ENCODE measurements at places on chromosomes 2 and 18.
A peak's percentile ranks its signal among the peaks of the same experiment; 100 is the strongest.

DNA sequence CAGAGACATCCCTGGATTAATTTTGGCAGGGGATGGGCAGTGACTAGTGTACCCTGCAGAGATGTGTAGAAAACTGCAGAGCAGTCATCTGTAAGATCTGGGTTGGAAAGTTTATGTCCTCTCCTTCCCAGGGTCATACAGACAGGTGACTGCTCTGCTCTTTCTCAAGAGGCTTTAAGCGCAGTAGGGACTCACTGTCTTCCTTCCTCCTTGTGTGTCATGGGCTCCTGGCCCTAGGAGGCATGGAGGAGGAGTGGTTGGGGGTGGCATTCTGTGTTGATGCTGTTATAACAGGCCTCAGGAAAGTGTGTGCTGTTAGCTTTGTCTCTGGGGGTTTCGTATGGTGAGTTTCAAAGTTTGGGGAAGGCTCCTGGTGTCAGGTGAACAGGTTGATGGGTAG is 130.5 kb upstream of the MGAT5 start:
- DNase-seq, result no peak

DNA sequence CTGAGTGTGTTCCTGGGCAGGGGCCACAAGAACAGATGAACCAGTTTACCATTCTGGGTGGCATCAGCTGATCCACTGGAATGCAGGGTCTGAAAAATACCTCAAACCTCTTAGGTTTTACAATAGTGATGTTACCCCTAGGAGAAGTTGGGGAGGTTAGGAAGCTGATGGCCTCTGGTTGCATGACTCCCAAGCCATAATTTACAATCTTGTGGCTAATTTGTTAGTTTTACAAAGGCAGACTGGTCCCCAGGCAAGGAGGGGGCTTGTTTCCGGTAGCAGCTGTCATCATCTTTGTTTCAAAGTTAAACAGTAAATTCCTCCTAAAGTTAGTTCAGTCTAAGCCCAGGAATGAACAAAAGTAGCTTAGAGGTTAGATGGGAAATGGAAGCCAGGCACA is 113.8 kb upstream of the SLC38A11 start:
- no peak for DNase-seq

GRCh38 chr18:13231151-13231550 is 12.6 kb downstream of the LDLRAD4 start:
- no peak for DNase-seq

- no peak for DNase-seq
These were observed 80.7 kb downstream of the MARCO start for GRCh38 chr2:119022678-119023077.

GRCh38 chr2:212488611-212489010 is 50.0 kb downstream of the ERBB4 start:
- DNase-seq, result no peak

- DNase-seq, result peak; percentile 81
These were observed at the start of gene IL1R1 for GRCh38 chr2:102141970-102142828. TSS of gene IL1R1 (plus strand) at chr2:102142746. CDS start at chr2:102157725, 14,979 bp downstream.

DNA sequence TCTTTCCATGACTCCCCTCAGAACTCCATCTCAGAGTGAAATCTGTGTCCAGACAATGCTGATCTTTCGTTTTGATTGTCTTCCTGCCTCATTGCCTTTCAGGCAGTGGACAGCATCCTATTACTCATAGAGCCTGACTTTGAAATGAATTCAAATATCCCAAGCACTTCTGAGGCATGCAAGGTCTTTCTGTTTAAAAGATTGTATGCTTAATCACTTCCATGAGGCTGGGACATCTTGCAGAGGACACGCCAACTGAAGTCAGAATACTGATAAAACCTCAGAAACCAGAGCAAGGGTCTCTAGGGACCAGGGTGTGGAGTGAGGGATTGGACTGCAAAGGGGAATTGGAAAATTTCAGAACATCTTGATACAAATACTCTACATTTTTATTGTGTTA is 836.5 kb upstream of the ID2 start:
- no peak for DNase-seq

DNA sequence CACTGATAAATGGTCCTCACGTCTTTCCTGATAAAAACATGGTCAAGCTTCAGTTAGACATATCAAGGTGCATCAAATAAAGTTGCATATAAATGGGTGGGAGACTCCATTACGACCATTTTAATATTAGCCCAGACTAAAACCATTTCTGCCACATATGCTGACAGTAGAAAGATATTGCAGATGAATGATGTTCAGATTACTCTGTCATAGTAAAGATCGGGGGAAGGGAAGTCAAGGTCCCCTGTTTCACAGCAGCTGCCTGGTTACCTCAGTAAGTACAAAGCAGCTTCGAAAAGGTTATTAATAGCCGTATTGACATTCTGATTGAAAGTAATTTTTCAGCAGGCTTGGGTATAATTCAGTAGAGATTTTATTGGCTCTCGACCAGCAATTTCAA is 927.7 kb upstream of the CDH2 start:
- DNase-seq, result no peak

DNA sequence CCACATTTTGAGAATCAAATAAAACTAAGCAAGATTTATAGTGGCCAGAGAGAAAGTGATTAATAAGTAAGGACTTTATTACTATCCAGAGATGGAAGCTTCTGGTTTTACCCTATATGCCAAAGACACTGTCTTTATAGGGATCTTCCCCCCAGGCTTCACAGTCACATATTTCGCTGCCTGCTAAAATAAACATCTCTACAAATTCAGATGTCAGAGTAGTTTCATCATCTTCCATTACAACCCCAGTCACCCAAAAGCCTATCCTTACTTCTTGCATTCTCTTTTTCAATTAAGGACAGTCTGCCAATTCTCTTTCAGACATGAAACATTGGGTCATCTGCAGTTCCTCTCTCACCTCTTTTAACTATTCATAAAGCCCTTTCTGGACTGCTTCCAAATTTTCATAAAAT is 28.3 kb downstream of the CREB1 start:
- no peak for DNase-seq

GRCh38 chr2:10433947-10434885 is 13.9 kb downstream of the ODC1 start:
- no peak for DNase-seq

DNA sequence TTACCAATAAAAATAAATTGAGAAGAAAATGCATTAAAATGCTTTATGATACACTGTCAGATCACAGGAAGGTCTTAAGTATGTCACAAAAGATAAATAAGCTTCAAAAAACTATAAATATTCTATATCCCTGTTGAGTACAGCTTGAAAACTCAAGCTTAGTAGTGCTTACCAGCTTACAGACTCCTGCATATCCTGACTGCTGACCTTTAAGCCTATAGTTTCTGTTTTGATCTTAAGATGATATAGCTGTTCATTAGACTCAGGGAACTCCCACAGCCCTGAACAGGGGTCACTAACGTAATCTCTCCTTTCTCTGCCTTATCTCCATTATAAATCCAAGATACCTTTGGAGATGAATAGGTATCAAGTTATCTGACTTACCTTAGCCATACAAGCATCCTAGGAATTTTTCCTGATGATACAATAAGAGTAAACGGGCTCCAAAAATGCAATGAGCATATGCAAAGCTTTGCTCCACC is 93.7 kb upstream of the RBBP8 start:
- DNase-seq, result no peak

DNA sequence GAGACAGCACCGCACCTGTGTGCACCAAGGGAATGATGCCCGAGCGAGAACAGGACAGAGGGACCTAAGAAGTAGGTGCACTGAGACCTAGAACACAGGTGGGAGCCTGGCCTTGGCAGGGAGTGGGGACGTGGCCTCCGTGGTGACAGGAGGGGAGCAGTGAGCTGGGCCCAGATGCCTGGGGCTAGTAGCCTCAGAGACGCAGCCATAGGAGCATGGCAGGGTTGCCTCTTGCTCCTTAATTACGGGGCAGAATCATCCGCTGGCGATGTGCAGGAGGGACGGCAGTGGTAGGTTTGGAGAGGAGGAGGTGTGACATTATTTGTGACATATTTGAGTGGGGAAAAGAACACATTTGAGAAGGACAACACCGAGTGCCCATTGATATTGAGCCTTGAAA is 57.0 kb upstream of the HPCAL1 start:
- no peak for DNase-seq

GRCh38 chr2:3326871-3327270 is 50.7 kb downstream of the EIPR1 start:
- DNase-seq, result no peak

DNA sequence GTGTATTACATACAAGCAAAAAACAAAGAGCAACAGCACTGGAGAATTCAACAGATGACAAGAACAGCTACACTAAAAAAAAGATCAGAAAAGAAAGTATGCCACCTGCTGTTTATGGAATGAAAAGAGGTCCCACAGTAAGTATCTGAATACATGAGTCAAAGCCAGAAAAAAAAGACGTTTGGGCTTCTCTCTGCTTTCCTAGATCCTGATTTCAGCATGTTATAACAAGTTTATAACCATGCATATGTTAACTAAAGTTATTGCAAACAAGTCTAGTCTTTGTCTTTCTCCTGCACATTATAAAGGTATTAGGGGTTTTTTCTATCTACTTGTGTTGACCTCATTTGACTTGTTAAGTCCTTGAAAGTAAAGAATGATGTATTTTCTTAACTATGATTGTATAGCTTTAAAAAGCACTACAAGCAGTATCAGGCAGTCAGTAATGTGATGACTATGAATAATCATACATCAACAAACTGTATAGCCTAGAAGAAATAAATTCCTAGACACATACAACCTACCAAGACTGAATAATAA is 108.5 kb upstream of the COL5A2 start:
- no peak for DNase-seq

GRCh38 chr2:153543635-153544071 is 65.1 kb upstream of the RPRM start:
- no peak for DNase-seq

Data from HuH-7 (cell line).